ENCODE measurements at places on chromosomes 16 and 17.

GRCh38 chr16:27999687-28000086 is 63.8 kb downstream of the GSG1L start:
- peak; percentile 20 for DNase-seq

DNA sequence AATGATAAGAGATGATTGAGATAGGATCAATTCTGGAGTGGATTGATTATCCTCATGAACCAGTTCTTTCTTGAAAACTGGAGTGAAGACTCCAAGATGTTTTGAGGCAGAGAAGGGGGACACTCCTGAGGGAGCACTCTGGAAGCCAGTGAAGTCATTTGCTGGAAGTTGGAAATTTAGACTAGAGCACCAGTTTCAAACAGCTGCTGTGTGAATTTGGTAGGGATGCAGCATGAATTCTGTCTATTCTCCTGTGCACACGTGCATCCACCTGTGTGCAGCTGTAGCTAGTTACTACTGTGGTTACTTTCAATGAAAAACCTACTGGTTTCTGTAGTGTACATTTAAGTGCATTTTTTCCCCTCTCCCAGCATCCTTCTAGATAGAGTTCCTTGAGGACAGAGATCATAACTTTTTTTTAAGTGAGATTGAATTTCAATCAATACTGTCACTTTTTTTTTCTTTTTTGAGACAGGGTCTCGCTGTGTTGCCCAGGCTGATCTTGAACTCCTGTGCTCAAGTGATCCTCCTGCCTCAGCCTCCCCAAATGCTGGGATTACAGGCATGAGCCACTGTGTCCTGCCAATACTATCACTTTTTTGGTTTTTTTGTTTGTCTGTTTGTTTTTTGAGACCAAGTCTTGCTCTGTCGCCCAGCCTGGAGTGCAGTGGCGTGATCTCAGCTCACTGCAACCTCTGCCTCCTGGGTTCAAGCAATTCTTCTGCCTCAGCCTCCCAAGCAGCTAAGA is 65.9 kb downstream of the TUBD1 start:
- no peak for DNase-seq

DNA sequence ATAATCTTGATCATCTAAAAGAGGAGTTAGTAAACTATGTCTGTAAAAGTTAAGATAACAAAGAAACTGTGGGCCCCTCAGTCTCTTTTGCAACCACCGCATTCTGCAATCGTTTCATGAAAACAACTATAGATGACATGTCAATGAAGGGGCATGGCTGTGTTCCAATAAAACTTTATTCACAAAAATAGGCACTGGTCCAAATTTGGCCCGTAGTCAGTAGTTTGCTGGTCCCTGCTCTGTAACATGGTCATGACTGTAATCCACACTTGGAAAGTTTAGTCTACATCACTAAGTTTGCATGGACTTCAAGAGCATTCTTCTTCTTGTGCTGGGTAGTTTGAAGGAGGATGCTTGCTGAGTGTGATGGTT is 299.3 kb upstream of the PSMD7 start:
- no peak for DNase-seq

GRCh38 chr16:1929105-1929504 is 10.9 kb upstream of the HS3ST6 start:
- DNase-seq: no peak

DNA sequence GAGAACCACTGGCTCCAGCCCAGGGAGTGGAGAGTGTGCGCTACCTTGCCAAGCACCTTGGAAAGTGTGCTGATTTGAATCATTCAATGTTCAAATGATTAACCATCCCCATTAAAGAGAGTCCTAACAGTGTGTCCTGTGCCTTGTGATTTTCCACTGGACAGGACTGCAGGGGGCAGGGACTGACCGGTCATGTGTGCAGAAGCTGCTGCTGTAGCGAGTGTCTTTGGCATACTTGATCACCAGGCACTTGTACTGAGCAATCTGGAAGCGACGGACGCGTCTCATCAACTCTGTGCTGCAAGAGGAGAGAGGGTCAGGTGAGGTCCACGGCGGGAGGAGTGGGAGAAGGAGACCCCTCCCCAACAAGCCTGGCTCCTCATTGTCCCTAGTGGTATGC is 2.0 kb downstream of the TK1 start:
- DNase-seq: no peak

- DNase-seq: no peak
These were observed 2.3 kb upstream of the PECAM1 start for GRCh38 chr17:64393000-64393402.

- DNase-seq: no peak
These were observed 55.7 kb downstream of the TAOK1 start for GRCh38 chr17:29445844-29446243.

- no peak for DNase-seq
These were observed 27.2 kb upstream of the ITGAX start for GRCh38 chr16:31327646-31328225.

- DNase-seq: no peak
These were observed 52.1 kb upstream of the TMEM132E start for GRCh38 chr17:34527136-34527907.

DNA sequence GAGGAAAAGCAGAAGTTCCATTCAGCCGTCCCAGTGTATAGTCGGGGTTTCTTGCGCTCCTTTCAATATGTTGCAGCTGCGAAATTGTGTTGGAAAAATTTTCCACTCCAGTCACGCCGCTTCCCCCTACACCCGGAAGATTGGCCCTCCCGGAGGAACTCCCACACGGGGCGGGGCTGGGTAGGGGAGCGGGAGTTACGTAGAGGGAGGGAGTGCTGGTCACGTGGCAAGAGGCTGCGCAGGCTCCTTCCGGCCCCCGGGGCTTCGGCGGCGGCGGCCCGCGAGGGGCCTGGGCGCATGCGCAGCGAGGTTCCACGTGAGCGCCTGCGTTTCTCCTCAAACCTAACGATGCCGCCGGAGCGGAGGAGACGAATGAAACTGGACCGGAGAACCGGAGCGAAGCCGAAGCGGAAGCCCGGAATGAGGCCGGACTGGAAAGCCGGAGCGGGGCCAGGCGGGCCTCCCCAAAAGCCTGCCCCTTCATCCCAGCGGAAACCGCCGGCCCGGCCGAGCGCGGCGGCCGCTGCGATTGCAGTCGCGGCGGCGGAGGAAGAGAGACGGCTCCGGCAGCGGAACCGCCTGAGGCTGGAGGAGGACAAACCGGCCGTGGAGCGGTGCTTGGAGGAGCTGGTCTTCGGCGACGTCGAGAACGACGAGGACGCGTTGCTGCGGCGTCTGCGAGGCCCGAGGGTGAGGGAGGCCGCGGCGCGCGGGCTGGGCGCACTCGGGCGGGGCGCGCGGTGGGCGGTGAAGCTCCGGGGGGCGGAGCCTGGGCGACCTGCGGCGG is at the start of gene UTP18:
UTP18 (plus strand) TSS at position 310 of the 787 bp plus-strand sequence; CDS start at position 349, 39 bp downstream.
- peak; percentile 91 for DNase-seq

GRCh38 chr16:3641801-3642396 is 12.6 kb upstream of the DNASE1 start:
- no peak for DNase-seq

DNA sequence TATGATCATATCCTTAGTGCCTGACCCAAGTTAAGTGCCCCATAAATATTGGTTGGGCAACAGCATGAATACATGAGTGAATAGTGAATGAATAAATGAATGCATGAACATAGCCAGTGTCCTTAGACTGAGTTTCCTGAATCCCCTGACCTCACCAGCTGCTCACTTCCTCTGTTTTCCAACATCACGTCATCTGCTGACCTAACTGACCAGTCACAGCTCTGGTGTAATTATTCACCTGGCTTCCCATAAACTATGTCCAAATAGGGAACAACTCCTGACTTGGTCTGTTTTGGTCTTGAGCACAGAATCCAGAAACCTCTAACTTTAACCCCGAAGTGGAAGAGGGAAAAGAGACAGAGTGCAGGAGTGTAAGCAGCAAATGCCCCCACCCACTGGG is 83.4 kb downstream of the ASIC2 start:
- no peak for DNase-seq

- DNase-seq: no peak
These were observed 14.6 kb downstream of the BBS2 start for GRCh38 chr16:56505181-56505580.

GRCh38 chr17:48541577-48542113 is 3.3 kb downstream of the HOXB2 start:
- no peak for DNase-seq

- peak; percentile 33 for DNase-seq
These were observed 499 bp downstream of the PIP4K2B start for GRCh38 chr17:38798614-38799500.

DNA sequence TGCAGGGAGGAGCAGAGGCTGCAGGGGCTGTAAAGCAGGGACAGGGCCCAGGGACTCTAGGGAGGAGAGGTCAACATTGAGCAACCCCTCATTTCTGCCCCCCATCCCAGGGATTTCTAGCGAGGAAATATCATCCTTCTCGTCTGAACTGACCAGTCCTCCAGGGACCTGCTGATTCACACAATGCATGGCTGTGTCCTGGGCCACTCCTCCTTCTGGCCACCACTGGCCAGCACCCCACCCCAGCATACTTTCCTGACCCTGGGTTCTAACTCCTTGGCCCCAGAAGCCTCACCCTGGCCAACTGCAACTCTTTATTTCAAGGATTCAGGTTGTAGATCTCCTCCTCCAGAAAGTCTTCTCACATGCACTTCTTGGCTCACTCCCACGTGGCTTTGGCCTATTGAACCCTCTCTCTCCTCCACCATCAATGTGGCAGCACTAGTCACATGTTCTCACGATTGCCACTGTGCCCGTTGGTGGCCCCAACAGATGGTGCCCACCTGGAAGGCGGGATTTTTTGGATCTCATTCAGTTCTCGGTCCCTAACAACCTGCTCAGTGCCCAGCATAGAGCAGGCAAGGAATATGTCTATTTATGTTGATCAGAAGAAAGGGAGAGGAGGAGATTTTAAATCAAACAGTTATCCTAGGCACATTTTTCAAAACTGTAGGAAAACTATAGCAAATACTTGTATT is 41.5 kb downstream of the CUEDC1 start:
- DNase-seq: no peak

DNA sequence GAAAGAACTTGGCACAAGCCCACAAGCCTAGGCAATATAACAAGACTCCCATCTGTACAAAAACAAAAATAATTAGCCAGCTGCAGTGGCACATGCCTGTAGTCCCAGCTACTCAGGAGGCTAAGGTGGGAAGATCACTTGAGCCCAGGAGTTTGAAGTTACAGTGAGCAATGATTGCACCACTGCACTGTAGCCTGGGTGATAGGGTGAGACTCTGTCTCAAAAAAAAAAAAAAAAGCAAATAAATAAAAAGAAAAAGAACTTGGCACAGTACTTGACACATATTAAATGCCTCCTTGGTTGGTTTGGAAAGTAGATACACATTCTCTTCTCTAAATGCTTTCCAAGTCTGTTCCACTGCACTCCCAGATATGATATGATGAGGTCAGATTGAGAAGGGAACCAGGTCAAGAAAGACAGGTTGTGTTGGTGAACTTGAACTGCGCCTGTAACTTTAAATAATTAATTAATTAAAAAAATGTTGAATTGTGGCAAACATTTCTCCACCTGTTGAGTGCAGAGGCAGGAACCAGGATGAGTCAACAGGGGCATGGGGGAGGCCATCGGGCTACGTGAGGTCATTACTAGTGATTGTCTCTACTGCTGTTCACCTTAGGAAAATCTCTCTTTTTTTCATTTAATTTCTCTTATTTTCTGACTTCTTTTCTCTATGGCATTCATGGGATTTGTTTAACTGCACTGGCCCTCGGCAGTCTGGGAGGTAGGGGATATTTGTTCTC is 25.9 kb upstream of the EFCAB13 start:
- no peak for DNase-seq

DNA sequence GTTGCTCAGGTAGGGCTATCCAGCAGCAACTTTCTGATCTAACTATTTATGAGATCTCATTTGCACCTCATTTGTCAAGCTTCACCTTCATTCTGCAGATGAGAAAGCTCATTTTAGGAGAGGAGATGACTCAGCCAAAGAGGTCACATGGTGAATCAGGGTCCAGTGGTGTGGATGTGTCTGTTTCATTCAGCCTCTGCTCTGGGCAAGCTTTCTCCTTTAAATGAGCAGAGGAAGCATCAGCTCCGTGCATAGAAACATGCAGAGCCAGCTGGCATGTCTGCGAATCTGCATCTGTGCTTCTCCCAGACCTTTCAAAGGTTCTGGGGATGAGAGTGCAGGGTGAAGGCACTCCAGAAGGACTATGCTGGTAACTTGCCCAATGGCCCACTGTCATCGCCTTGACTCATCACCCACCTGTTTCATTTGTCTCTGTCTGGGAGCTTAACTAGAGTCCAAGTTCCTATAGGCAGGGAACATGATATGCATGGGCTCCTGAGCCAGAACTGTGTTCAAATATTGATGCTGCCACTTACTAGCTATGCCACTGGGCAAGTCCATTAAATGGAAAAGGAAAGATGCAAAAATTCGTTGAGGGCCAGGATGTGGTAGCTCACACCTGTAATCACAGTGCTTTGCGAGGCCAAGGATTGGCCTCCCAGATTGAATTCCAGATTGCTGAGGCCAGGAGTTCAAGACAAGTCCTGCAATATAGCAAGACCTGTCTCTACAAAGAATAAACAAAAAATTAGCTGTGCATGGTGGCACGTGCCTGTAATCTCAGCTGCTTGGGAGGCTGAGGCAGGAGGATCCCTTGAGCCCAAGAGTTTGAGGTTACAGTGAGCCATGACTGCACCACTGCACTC is 67.1 kb upstream of the NLK start:
- DNase-seq: no peak

DNA sequence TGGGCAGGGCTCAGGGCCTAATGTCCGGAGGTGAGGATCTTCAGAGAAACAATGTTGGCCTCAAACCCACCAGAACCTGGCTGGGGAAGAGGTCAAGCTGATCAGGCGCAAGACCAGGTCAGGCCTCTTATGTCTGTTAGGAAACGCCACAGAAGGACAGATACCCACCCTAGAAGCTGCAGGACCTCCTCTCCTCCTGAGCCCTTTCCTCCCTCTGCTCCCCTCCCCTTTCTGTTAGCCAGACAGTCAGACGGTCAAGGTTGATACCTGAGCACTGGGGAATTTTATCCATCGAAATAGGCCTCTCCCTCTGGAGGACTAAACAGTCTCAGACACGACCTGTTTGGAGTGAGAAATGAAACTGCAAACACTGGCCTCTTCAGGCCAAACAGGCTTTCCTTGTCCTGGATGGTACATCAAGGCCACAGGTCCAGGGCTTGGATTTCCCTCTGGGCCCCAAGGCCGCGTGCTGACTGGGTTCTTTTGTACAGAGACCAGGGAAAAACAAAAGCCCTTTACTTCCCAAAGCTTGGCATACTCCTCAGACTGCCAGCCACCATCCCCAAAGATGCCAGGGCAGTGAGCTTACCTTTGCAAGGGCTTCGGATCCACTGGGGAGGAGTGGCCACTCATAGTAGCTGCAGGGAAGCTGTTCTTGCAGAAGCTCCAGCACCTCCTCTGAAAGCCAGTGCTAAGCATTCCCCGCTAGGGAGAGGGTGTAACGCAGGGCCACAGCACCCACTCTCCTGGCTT is 135.8 kb downstream of the CCDC182 start:
- no peak for DNase-seq

DNA sequence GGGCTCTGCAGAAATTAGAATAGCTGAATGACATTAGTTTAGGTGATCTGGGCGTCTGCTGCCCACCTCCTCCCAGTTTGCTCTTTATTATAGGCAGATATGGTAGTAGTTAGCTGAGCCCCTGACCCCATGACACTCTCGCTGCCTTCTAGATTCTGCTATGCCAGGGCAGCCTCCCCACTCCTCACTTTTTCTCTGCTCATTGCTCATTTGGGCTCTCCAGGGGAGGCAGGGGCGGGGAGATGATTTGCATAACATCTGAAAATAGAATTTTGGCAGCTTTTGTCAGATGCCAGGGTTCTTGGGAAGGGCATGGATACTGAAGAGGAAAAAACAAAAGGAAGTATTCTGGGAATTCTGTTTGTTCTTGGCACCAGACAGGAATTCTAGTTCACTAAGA is 78.0 kb upstream of the GAS7 start:
- DNase-seq: no peak

GRCh38 chr17:44780845-44781480 is 22.2 kb downstream of the ADAM11 start:
- no peak for DNase-seq

- no peak for DNase-seq
These were observed 55.0 kb downstream of the VAT1L start for GRCh38 chr16:77843405-77843804.

All from brain microvascular endothelial cell (primary cell).